Osteocyte (in vitro differentiated cells): ENCODE measurements at places on chromosomes 2 and 18. TPM values are rescaled to one million over a fixed set of nuclear protein-coding genes. Genes with fewer than 3 reads are reported as not detected.
A peak's percentile ranks its signal among the peaks of the same experiment; 100 is the strongest.

The RNF152 gene
- 70.0 and 76.4 TPM in 2 replicates for total RNA-seq

The TUBA4B gene
- not detected in 2 replicates for total RNA-seq

The UGT1A7 gene
- total RNA-seq, result not detected in 2 replicates

The PTH2R gene
- total RNA-seq, result not detected in 2 replicates

The SP5 gene
- not detected in 2 replicates for total RNA-seq

The SERPINB13 gene
- total RNA-seq, result not detected in 2 replicates

The LMAN1 gene
- total RNA-seq, result 93.2 and 94.7 TPM in 2 replicates

The HOXD11 gene
- total RNA-seq, result not detected in 2 replicates

The SAG gene
- not detected in 2 replicates for total RNA-seq

The GNLY gene
- total RNA-seq, result not detected in 2 replicates

DNA sequence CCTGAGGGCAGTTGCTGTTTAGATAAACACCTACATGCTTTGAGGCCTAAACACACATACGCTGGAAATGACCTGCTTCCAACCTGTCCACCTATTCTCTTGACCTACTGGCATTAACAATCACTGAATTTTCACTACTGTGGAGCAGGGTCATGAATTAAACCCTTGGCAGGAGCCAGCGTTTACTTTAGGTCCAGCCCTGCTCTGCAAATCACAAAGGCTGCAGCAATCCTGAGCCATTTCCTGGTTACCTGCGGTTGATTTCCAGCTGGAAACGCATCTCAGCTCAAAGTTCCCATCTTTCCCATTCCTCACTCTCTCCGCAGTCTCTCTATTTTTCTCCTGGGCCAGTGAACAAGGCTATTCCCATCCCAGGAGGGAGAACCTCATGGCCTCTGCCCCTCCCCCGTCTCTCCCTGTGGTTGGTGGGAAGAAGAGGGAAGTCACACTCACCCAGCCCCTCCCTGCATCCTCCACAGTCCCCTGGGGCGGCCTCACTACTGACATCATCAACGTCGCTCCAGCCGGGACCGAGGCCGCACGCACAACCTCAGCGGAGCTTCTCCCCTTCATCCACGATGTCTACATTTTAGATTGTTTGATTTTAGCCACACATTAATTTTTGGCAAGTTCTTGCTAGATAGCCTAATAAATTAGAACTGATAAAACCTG lies 84.5 kb upstream of the SNTG2 start:
- no peak overlapping the region for H3K4me3 ChIP-seq
- H3K4me1 ChIP-seq, result no peaks in the 10 kb centered on the region
- H3K27ac ChIP-seq, result no peak overlapping the region
- no peak for DNase-seq
- H3K27me3 ChIP-seq, result peaks cover 5% of the 10 kb centered on the region

- no peak for DNase-seq
- H3K27me3 ChIP-seq, result no peaks in the 10 kb centered on the region
- no peaks in the 10 kb centered on the region for H3K36me3 ChIP-seq
- H3K4me3 ChIP-seq, result no peak overlapping the region
- H3K27ac ChIP-seq, result no peak overlapping the region
Observed at GRCh38 chr2:188808947-188809355, 165.2 kb upstream of the COL3A1 start.

GRCh38 chr2:157830696-157831570 lies 45.2 kb downstream of the ACVR1 start:
- peaks cover 5% of the 10 kb centered on the region for H3K36me3 ChIP-seq
- peaks cover 47% of the 10 kb centered on the region for H3K4me1 ChIP-seq
- no peak for DNase-seq
- H3K27me3 ChIP-seq, result no peaks in the 10 kb centered on the region

GRCh38 chr2:145748927-145749326 lies 1229.0 kb upstream of the ZEB2 start:
- no peak overlapping the region for H3K27ac ChIP-seq
- H3K27me3 ChIP-seq, result no peaks in the 10 kb centered on the region
- no peak overlapping the region for H3K4me3 ChIP-seq

DNA sequence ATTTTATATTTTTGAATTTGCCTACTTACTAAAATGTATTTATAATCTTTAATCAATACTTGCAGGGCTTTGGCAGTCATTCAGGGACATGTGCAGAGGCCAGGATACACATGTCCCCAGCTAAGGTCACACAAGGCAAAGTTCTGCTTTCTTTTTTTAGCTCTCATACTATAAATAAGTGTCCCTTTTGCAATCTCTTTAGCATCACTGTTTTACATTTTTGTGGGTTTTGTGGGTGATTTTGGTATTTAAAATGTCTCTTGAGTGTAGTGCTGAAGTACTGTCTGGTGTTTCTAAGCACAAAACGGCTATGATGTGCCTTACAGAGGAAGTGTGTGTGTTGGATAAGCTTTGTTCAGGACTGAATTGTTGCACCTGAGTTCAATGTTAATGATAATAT lies 309.0 kb upstream of the GULP1 start:
- H3K4me1 ChIP-seq, result peaks cover 13% of the 10 kb centered on the region
- no peaks in the 10 kb centered on the region for H3K27me3 ChIP-seq
- H3K36me3 ChIP-seq, result no peaks in the 10 kb centered on the region
- DNase-seq, result no peak
- H3K4me3 ChIP-seq, result no peak overlapping the region

DNA sequence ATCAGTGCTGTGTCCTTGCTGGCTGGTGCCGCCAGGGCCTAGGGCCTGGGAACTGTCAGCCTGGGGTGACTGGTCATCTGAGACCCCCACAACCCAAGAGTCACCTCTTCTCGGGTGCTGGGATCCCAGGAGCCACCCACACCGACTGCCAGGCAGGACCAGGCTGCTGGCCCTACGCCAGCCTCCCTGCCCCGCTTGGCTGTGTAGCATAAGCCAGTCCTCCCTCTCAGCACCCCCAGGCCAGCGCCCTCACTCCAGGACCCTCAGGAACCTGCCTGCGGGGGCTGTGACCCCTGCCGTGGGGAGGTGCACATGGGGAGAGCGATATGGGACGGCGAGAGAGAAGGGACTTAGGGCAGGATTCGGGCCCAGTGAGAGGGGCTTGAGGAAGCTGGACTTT lies 9.5 kb downstream of the ARHGEF4 start:
- no peaks in the 10 kb centered on the region for H3K4me1 ChIP-seq
- H3K27me3 ChIP-seq, result no peaks in the 10 kb centered on the region
- no peak overlapping the region for H3K4me3 ChIP-seq
- H3K36me3 ChIP-seq, result no peaks in the 10 kb centered on the region

GRCh38 chr2:9752441-9753275 lies 90.6 kb upstream of the TAF1B start:
- DNase-seq, result no peak
- H3K27ac ChIP-seq, result peak overlapping the region; percentile 76
- no peak overlapping the region for H3K4me3 ChIP-seq
- H3K27me3 ChIP-seq, result peaks cover 3% of the 10 kb centered on the region
- no peaks in the 10 kb centered on the region for H3K36me3 ChIP-seq

GRCh38 chr2:219125225-219125885 lies 35.3 kb downstream of the NHEJ1 start:
- H3K27me3 ChIP-seq, result no peaks in the 10 kb centered on the region
- peaks cover 16% of the 10 kb centered on the region for H3K4me1 ChIP-seq
- DNase-seq, result no peak
- peaks cover 7% of the 10 kb centered on the region for H3K36me3 ChIP-seq
- H3K4me3 ChIP-seq, result no peak overlapping the region

- H3K4me1 ChIP-seq, result peaks cover 13% of the 10 kb centered on the region
- peaks cover 3% of the 10 kb centered on the region for H3K36me3 ChIP-seq
- H3K4me3 ChIP-seq, result no peak overlapping the region
- H3K27me3 ChIP-seq, result no peaks in the 10 kb centered on the region
- H3K27ac ChIP-seq, result no peak overlapping the region
Observed at GRCh38 chr18:79684283-79684631, 4.7 kb downstream of the CTDP1 start.

DNA sequence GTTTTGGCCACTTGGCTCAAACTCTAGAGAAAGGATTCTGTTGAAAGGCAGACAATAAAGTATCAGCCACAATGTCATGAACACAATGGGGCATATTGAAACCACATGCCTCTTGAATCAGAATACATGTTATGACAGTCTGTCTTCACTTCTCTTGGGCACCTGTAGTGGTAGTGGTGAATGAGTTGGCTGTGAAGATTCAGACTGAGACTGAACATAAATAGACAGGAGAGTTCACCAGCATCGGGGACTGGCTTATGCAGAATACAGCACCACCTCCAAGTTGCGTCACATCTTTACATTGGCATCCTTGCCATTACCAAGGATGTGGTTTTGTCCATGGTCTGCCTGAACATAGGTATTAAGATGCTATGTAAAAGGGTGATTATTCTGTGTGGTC lies 336.8 kb downstream of the MYCN start:
- no peak for DNase-seq
- H3K36me3 ChIP-seq, result no peaks in the 10 kb centered on the region
- no peak overlapping the region for H3K27ac ChIP-seq
- no peak overlapping the region for H3K4me3 ChIP-seq
- H3K27me3 ChIP-seq, result no peaks in the 10 kb centered on the region

- no peak for DNase-seq
- peaks cover 32% of the 10 kb centered on the region for H3K4me1 ChIP-seq
- H3K27me3 ChIP-seq, result no peaks in the 10 kb centered on the region
- H3K27ac ChIP-seq, result peak overlapping the region; percentile 73
- peak overlapping the region; percentile 33 for H3K4me3 ChIP-seq
Observed at GRCh38 chr2:177295484-177295883, 31.0 kb upstream of the NFE2L2 start.

DNA sequence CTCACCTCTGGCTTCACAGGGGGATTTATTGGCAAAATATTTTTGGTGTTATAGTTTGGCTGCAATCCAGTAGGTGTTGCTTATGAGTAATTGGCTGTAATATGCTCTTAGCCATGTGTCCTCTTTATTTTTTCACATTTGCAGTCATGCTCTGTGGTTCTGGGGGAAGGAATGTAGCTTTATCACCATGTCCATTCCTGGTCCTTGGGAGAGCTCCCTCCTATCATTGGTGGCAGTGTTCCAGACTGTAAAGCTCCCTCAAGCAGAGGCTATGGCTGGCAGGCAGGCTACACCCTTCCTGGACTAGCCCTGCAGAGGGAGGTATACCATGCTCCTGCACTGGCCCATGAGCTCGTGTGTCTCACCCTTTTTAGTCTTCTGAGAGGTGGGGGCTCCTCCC lies 120.0 kb upstream of the FSIP2 start:
- DNase-seq, result no peak
- H3K27ac ChIP-seq, result no peak overlapping the region
- H3K4me1 ChIP-seq, result no peaks in the 10 kb centered on the region

- DNase-seq, result no peak
- peak overlapping the region; percentile 36 for H3K27ac ChIP-seq
- peaks cover 12% of the 10 kb centered on the region for H3K4me1 ChIP-seq
- H3K36me3 ChIP-seq, result no peaks in the 10 kb centered on the region
- peaks cover 9% of the 10 kb centered on the region for H3K27me3 ChIP-seq
- no peak overlapping the region for H3K4me3 ChIP-seq
Observed at GRCh38 chr2:96164459-96165184, 19.4 kb upstream of the DUSP2 start.

DNA sequence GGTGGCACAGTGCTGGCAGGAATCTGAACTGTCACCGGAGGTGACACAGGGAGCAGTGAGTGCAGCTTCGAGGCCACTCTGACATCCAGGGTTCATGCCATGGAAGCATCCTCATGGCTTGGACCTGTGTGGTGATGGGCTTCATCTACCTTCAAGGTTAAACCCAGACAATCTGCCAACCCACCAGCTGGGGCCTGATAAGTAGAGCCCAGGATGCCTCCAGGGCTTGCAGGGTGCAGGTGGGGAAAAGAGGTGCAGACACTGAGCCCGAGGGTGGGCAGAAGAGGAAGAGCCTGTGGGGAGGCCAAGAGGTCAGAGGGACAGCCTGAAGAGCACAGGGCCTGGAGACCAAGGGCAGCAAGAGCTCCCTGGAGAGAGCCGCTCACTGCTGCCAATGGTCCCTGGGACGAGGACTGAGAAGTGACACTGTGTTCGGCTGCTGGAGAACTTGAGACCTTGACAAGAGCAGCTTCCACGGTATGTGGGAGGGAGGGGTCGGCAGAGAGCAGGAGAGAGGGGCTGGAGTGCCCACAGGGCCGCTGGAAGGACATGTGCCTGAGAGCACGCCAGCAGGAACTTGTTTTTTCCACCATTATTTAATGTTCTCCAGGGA lies 8.1 kb upstream of the HES6 start:
- peaks cover 10% of the 10 kb centered on the region for H3K36me3 ChIP-seq
- no peaks in the 10 kb centered on the region for H3K4me1 ChIP-seq
- DNase-seq, result no peak
- no peak overlapping the region for H3K4me3 ChIP-seq
- no peaks in the 10 kb centered on the region for H3K27me3 ChIP-seq
- H3K27ac ChIP-seq, result no peak overlapping the region

GRCh38 chr2:45575881-45576280 lies 35.2 kb downstream of the SRBD1 start:
- H3K4me1 ChIP-seq, result peaks cover 16% of the 10 kb centered on the region
- no peak overlapping the region for H3K27ac ChIP-seq
- no peak for DNase-seq
- no peaks in the 10 kb centered on the region for H3K27me3 ChIP-seq

- H3K27me3 ChIP-seq, result no peaks in the 10 kb centered on the region
- H3K4me3 ChIP-seq, result no peak overlapping the region
- H3K27ac ChIP-seq, result peak overlapping the region; percentile 8
- H3K4me1 ChIP-seq, result peaks cover 11% of the 10 kb centered on the region
- no peak for DNase-seq
Observed at GRCh38 chr2:213021971-213022899, 129.2 kb downstream of the IKZF2 start.

- peak overlapping the region; percentile 83 for H3K27ac ChIP-seq
- no peaks in the 10 kb centered on the region for H3K36me3 ChIP-seq
- H3K4me1 ChIP-seq, result peaks cover 20% of the 10 kb centered on the region
- no peak overlapping the region for H3K4me3 ChIP-seq
- no peaks in the 10 kb centered on the region for H3K27me3 ChIP-seq
Observed at GRCh38 chr2:157468931-157469708, 25.2 kb upstream of the CYTIP start.

DNA sequence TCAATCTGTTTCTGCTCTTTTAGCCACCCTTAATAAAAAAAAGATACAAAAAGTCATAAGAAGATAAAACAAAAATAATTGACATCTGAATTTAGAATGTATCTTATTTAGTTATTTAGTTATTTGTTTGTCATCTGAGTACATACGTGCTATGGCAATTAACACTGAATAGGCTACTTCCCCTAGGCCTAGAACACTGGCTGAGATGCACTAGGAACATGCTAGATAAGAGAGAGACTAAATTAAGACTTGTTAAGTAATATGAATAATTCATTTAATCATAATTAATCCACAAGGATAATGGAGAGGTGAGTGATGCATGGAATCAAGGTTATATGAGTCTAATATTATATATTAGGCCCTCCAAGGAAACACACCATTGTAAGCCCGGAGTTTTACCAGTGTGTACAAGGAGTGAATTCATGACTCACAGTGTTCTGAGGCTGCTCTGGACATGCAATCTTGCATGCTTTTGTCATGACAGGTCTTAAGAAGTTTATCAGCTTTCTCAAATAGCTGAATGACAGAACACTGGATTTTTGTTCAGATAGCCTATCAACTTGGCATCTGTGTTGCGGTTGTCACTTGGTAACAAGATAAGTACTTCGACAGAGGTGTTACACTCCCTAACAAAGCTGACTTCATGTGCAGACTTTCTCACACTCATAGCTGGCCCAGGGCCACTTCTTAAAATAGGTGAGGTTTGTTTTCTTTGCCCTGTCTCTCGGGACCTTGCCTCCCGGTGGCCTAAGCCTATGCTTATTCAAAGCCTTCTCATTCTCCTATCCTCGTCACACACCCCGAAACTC lies 5.0 kb upstream of the SERPINB2 start:
- no peaks in the 10 kb centered on the region for H3K4me1 ChIP-seq
- no peak overlapping the region for H3K27ac ChIP-seq
- no peak for DNase-seq
- H3K4me3 ChIP-seq, result no peak overlapping the region
- peaks cover 6% of the 10 kb centered on the region for H3K27me3 ChIP-seq

GRCh38 chr2:48852938-48853337 lies 97.4 kb upstream of the LHCGR start:
- H3K36me3 ChIP-seq, result no peaks in the 10 kb centered on the region
- H3K4me3 ChIP-seq, result no peak overlapping the region
- H3K27ac ChIP-seq, result no peak overlapping the region
